ENCODE measurements at places on chromosomes 13 and 19.

DNA sequence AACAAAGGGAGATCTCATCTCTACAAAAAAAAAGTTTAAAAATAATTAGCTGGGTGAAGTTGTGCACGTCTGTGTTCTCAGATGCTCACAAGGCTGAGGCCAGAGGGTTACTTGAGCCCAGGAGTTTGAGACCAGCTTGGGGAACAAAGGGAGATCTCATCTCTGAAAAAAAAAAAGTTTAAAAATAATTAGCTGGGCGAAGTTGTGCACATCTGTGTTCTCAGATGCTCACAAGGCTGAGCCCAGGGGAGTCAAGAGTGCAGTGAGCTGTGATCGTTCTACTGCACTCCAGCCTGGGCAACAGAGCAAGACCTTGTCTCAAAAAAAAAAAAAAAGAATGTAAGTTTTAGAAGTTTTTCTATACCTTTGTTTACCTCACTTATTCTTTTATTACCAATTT lies 127.3 kb downstream of the FGF9 start:
- no peak for DNase-seq

- no peak for DNase-seq
These were observed 17.2 kb downstream of the PRR36 start for GRCh38 chr19:7856679-7857663.

GRCh38 chr13:65856431-65856830 lies 1373.7 kb downstream of the PCDH9 start:
- no peak for DNase-seq

- DNase-seq: no peak
These were observed 17.9 kb downstream of the GAS6 start for GRCh38 chr13:113845723-113846635.

DNA sequence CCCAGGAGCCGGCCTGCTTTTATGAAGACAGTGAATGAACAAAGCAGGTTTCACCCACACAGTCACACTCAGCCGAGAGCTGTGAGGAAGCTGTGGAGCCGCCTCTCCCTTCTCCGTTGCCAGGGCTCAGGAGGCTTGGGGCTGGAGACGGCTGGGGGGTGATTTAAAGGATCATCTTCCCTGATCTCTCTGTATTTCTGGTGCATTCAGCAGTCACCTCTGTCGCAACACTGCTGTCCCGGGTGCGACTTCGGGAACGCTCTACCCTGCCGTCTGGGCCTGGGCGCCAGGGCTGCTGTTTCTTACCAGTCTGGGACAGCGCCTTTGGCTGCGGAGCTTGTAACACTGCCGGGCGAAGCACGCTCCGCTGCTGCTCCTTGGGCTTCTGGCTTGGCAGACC lies 18.1 kb downstream of the CAPS start:
- no peak for DNase-seq

GRCh38 chr19:42068361-42068755 lies 1.6 kb downstream of the GRIK5 start:
- no peak for DNase-seq

DNA sequence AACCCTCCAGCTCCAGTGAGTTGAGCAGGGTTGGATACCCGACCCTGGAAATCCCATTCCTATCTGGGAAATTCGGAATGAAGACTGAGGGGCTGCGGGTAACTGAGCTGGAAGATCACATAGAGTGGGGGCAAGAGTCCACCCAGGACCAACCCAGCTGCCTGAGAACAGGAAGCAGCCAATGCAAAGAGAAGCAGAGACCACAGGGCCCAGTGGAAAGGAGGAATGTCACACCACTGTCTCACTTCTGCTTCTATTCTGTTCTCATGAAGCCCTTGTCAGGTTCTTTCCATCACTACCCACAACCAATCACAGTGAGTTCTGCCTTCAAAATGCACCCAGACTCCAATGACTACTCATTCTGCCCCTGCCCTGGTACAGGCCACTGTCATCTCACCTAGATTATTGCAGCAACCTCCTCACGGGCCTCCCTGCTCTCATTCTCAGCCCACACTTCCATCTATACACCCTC lies 15.3 kb downstream of the DYRK1B start:
- no peak for DNase-seq

GRCh38 chr13:74026753-74027152 lies 107.5 kb downstream of the KLF12 start:
- DNase-seq: no peak
